ENCODE measurements at places on chromosomes 3 and 15.

DNA sequence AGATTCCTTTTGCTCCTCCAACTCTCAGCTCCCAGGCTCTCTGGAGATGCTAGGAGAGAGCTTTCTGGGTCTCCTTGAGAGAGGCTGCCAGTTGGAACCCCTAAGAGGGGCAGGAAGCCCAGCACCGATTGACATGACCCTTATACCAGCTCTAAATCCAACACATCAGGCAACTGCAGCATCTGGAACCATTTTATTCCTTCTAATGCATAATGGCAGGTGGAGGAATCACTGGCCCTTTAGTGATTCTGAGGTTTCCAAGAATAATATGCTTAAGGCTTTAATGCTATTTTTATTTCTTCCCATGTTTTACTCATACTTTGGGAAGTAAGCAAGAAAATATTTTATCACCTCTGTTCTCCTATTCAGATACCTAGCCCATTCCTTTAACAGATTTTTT is 60.3 kb upstream of the TEX264 start:
- DNase-seq = no peak

DNA sequence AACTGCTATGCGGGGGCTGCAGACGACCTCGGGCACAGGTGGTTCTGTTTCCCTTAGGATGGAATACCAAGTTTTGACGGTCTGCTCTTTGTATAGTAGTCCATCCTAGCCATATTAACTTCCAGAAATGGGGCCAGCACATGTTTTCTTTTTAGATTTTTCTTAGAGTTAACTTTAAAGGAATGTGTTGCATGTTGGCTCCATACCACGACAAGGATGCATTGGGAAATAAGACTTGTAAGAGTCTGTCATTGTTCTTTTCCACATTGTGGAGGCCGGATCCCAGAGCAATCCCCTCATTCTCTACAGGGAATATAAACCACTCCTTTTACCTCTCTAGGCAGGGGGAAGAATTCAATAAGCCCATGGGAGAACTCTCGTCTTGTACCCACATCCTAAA is 87.1 kb upstream of the PLSCR4 start:
- DNase-seq = no peak

- DNase-seq = no peak
Observed at GRCh38 chr15:86735247-86736040, 655.8 kb downstream of the AGBL1 start.

DNA sequence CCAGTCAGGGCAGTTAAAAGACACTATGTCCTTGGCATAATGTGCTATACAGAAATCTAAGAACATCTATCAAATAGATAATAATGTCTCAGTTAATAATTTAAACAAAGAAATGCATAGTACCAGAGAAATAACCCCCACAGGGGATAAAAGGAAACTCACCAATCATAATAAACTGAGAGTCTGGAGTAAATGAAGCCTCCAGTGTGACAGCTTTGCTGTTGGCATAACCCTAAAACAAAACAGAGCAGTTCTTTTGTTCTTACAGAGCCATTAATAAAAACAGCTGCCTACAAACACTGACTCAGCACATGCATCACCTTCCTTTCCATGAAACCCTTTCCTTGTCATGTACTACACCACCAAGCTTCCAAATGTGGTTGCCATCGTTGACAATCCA is 13.5 kb downstream of the PPM1M start:
- no peak for DNase-seq

DNA sequence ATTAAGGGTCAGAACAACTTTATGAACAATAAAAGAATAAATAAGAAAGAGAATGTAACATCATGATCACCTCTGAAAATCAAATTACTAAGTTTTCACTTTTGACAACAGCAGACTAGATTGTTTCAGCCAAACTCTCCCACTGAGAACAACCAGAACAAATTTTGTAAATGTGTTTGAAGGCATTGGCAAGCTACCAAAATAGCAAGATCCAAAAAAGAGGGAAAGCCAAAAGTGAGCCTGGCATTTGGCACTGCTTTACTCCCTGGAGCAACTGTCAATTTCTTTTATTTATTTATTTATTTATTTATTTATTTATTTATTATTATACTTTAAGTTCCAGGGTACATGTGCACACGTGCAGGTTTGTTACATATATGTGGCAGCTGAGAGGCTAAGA is 67.2 kb downstream of the CFAP44 start:
- DNase-seq = no peak

DNA sequence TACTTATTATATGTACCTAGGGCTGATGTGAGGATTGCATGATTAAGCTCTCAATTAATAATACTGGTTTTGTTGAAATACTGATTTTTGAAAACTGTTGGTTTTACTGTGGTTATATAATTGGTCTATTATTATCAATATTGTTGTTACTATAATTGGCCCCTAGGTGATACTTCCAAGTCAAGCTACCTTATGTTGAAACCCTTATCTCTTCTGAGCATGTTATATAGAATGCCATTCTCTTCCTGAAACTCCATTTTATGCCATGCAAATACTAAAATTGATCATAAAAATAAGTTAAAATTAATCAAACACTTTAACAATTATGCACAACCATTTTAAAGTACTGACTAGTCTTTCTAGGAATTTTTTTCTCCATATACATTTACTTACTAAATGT is 46.1 kb downstream of the BBS4 start:
- DNase-seq = no peak

DNA sequence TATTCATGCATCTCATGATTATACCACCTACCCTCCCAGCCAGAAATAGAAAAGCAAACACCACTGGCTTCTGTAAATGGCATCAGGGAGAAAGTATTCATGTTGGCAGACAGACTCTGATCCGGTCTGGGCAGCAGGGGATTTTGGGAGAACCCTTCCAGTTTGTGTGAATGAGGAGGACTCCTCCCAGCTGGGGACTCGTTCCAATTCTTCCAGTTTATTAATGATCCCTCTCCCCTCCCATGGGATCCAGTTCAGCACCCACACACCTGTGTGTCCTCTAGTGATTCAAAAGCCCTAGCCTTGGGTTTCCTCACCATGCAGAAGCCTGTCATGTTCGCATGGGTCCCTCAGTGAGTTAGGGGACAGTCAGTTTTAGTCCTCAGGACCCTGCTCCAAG is 110.9 kb downstream of the IQSEC1 start:
- DNase-seq = no peak

GRCh38 chr15:27681038-27681437 is 418.1 kb downstream of the OCA2 start:
- DNase-seq = no peak

DNA sequence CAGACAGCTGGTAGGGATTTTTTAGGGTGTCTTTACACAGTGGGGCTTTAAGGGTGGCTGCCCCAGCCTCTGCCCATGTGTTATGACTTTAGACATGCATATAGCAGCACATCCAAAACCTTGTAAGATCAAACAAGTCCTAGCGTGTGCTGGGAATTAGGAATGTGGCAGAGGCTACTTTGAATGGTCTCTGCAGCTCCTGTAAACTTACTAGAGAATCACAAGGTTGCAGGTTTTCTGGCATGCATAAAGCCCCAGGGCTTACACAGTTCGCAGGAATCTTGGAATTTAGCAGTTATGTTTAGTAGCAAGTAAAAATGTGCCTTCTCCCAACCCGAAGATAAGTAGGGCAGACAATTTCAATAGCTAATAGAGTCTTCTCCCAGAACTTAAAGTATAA is 46.9 kb upstream of the COL6A6 start:
- no peak for DNase-seq

DNA sequence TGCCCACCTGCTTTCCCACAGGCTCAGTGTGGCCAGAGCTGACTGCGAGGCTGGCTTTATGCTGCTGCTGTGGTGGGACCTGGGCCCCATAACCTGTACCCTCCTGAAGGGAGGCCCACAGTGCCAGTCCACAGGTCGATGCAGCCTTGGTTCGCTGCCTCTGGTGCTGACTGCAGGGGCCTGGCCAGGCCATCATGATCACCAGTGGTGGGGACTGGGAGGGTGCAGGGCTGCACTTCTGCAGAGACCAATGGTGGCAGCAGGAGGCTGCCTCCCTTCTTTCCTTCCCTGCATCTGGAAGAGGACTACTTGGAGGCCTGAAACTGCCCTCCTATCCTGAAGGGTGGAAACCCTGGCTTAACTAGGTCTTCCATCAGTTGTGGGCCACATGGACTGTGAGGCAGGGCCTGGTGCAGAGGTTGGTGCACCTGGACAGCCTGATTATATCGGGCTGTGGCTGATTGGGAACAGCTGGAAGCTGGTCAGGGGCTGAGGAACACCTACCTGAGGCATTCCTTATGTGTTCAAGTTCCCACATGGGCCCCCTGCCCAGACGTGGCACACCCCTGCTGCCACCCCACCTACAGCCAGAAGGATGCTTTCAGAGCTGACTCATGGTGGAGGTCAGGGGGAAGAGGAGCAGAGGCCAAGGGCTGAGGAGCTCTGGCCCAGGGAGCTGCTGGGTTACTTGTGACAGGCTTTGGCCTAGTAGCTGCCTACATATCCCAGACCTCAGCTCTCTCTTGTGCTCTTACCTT is 29.8 kb downstream of the POMGNT2 start:
- no peak for DNase-seq

GRCh38 chr3:56536735-56537134 is 20.2 kb upstream of the CCDC66 start:
- DNase-seq = no peak

- DNase-seq = no peak
Observed at GRCh38 chr3:177618873-177619733, 421.8 kb upstream of the TBL1XR1 start.

DNA sequence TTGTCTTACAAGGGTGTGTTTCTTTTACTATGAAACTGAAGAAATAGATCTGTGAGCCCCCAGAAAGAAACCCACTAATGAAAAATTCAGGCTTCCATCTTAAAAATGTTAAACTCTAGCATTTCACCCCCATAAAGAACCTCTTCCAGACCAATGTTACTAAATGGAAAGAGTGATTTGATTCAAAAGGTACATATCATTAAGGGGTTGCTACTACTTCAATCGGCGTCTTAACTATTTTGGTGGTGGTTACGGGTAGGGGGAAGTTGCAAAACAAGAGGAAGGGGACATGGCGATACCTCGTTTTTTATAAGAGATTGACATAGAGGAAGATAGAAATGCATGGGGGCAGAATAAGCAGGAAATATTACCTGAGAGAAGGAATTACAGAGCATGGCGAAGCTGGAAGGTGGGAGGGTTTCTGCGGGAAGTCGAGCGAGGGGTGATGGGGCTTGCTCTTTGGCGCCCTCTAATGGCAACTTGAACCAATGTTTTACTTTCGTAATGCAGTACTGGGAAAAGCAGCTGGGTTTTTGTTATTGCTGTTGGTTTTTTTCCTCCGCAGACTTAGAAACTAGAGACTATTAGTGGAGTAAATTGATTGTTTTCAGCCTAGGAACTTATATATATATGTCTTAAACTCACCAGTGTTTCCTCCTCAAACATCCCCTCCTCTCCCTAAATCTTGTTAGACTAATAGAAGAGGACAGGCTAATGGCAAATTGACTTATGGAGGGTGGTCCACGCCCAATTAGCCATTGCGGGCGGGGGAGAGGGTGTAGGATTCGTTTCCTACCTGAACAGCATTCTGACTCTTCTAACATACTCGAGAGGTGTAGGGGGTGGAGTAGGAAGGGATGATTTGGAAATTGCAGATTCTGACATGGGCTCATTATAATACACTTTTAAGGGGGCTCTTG is 11.3 kb upstream of the SOX2 start:
- peak; percentile 26 for DNase-seq

DNA sequence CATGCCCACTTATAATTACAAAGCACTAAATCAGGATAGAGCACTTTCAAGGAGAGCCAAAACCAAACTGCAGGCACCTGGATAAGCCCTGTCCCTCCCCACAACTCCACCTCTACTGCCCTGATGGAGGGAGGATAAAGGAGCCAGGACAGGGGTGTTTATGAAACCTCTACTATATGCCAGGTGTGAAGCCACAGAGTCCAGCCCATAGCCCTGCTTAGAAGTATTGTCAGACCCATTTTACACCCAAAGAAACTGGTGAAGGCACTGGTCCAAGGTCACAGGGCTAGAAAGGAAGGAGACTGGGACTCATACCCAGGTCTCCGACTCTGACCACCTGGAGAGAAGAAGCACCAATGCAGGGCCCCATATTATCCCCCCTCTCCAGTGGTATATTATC is 48.7 kb downstream of the SH3BP5 start:
- DNase-seq = no peak

DNA sequence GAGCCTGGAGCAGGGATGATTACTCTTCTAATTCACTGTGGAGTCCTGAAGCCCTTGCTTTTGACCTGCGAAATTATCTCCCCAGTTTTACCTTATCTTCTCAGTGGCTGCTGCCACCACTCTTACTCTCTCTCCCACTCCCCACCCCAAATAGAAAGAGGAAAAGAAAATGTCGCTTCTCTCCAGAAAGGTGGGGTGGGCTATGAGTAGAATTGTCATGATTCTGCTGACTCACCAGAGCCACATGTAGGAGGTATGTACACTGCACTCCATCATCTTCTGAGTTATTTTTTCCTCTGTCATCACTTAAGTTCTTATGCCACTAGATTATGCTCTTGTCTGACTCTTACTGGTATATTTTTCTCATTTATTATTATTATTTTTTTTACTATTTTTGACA is 43.9 kb upstream of the TMEM158 start:
- no peak for DNase-seq

GRCh38 chr3:10496121-10496863 is 9.1 kb downstream of the ATP2B2 start:
- DNase-seq = no peak

DNA sequence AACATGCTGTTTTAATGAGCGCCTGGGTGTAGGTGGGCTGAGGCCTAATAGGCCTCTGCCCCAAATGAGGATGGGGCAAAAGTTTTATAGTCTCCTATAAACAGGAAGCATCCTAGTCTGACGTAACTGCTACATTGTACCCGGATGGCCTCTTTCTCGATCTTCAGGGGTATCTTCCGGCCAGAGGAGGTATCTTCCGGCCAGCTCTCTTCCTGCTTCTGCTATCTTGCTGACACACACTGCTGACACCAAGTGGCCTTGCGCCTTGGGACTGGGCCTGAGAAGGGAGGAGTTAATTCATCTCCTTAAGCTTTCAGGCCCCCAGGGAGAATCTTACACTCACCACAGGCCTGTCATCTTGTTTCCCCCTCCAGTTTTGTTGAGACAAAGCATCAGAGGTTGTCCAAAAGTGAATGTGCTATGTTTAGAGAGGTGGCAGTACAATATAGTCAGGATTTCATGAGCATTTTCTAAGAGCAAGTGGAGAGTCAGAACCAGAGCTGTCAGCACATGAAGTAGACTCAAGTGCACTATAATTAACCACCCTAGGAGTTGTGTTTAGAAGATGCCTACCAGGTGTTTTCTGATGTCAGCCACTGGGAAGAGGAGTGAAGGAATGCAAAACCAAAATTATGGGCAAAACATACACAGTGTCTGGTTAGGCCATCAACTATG is 15.6 kb upstream of the IGSF10 start:
- DNase-seq = no peak

- DNase-seq = no peak
Observed at GRCh38 chr3:66196633-66197032, 24.2 kb upstream of the SLC25A26 start.

- DNase-seq = no peak
Observed at GRCh38 chr3:127177226-127177625, 15.7 kb upstream of the PRR23E start.

Measured in CD4-positive, alpha-beta T cell treated with Interleukin-15 for 1 hour (primary cell).